ENCODE measurements at places on chromosomes 1 and 21.

GRCh38 chr1:201307760-201308499 is 24.6 kb downstream of the PKP1 start:
- DNase-seq, result peak; percentile 39

GRCh38 chr1:176949033-176949662 is 215.4 kb downstream of the ASTN1 start:
- DNase-seq, result peak; percentile 47

DNA sequence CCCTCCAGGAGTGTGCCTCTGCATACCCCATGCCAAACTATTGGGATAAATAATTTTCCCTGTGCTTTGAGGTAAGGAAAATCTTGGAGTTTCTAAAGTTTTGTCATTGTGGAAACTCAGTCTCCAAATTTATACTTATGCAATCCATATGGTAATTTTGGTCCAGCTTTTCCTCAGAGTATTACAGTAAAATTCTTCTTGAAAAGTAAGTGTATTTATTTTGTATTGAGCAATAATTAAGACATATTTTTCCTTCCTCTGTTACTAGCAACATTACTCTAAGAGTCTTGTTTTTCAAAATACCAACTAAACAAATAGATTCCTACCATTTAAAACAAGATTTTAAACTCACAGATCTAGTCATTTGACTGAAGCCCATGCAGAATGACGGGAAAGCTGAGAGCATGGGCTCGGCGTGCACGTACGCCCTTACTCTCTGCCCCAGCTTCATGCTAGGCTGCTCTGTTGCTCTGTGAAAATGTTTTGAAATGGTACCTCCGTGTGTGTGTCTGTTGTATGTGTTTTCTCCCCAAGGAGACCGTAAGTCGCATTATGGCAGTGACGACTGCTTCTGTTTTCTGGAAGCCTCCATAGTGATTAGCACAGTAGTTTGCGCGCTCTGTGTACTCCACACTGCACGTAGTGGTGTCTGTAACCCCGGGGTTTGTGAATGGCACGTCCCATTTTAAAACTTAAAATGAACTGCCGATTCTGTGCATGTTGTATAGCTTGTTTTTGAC is 165.3 kb downstream of the SDCCAG8 start:
- DNase-seq, result peak; percentile 24

DNA sequence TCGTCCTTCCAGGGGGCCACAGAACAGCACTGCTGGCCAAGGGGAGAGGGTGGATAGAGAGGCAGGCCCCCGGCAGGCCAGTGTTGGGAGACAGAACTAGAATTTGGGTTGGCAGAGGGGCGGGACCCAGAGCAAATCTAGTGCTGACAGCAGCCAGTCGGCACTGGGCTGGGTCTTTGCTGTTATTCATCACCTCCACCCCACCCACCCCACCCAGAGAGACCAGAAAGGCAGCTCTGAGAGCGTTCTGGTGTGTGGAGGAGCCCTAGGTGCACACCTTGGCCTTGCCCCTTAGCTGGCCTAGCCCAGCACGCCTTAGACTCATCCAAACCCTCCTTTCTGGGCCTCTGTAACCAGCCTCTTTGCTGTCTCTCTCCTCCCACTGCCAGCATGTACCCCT is 6.4 kb upstream of the PKP1 start:
- no peak for DNase-seq

DNA sequence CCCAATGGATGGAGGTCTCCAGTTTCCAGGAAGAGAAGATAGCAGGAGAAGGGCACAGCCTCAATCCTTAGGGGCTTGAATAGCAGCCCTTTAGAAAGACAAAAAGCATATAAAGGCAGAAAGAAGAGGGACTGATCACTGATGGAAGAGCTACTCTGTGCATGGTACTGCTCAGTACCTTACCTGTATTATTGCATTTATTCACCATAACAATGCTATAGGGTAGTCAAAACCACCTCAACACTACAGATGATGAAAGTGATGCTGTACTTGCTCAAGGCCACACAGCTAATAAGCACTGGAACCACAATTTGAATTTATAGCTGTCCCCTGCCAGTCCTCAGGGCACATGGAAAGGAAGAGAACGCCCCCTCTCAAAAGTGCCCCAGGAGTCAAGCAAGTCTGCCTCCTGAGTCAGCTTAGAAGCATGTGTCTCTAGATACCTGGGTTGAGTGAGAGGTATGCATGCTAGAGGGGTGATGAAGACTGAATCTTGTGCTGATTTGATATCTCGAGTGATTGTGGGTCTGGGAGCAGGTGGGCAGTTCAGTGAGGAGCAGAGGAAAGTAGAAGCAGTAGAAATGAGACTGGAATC is 13.6 kb downstream of the DDAH1 start:
- no peak for DNase-seq

GRCh38 chr1:202286622-202287097 is 55.1 kb downstream of the UBE2T start:
- peak; percentile 56 for DNase-seq

DNA sequence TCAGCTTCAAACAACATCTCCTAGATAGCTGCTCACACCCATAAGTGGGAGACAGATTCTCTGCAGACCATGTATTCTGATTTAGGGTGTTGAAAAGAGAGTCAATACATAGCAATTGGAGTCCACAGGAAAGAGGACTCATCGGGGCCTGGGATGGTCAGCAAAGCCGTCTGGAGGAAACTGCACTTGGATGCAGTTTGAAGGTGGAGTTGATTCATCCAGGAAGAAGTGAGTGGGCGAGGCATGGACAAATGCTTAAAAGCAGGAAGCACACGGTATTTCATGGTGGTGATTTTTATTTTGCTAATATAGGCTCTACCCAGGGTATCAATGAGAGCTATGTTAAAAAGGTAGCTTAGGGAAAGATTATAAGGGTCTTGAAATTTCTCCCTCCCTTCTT is 36.8 kb upstream of the DIRAS3 start:
- no peak for DNase-seq

DNA sequence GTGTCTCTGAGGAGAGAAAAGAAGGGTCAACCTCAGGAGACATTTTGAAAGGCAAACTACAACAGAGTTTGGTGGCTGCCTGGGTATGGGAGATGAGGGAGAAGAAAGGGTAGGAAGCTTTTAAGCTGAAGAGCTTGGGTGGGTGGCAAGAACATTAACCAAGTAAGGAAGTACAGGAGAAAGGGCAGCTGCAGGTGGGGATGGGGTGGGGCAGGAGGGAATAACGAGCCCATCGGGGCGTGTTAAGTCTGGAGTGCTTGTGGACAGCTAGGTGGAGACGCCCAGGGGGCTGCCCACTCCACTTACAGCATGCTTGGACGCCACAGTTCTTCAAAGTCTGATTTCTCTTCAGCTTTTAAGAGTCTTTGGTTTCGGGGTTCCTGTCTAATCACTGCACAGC is 42.8 kb downstream of the TTC13 start:
- no peak for DNase-seq

DNA sequence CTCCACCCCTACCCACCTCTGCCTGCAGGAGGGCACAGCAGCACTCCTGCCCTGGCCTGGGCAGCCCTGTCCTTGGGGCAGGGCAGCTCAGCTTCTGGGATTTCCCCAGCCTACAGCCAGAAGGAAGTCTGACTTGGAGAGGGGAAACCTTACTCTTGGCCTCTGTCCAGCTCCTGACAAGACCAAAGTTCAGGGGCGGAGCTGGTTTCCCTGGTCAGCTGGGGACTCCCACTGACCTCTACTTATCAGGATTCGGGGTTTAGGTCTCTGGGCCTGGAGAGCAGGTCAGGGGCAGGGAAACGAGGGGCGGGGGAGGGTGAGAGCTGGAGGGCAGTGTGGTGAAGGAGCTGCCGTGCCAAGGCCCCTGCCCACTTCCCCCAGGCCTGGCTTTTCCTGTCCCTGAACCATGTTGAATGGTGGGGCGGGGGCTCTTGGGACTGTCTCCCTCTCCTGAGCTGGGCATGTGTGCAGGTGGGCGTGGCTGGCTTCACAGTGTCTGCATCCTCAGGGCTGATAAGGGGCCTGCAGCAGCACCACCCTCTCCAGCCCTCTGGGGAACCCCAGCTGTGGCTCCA is 16.8 kb upstream of the ETV3 start:
- DNase-seq, result no peak

GRCh38 chr1:18104546-18105100 is 3.0 kb upstream of the IGSF21 start:
- DNase-seq, result peak; percentile 48

GRCh38 chr1:160326418-160326817 is 16.6 kb downstream of the COPA start:
- no peak for DNase-seq

DNA sequence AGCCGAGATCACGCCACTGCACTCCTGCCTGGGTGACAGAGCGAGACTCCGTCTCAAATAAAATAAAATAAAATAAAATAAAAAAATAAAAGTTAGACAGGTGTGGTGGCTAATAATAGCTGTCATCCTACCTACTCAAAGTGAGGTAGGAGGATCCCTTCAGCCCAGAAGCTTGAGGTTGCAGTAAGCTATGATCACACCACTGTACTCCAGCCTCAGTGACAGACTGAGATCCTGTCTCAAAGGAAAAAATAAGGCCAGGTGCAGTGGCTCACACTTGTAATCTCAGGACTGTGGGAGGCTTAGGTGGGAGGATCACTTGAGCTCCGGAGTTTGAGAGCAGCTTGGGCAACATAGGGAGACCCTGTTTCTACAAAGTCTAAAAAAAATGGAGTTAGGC is 18.0 kb downstream of the NOL9 start:
- DNase-seq, result no peak

GRCh38 chr1:54135436-54136120 is 17.2 kb downstream of the CDCP2 start:
- no peak for DNase-seq

DNA sequence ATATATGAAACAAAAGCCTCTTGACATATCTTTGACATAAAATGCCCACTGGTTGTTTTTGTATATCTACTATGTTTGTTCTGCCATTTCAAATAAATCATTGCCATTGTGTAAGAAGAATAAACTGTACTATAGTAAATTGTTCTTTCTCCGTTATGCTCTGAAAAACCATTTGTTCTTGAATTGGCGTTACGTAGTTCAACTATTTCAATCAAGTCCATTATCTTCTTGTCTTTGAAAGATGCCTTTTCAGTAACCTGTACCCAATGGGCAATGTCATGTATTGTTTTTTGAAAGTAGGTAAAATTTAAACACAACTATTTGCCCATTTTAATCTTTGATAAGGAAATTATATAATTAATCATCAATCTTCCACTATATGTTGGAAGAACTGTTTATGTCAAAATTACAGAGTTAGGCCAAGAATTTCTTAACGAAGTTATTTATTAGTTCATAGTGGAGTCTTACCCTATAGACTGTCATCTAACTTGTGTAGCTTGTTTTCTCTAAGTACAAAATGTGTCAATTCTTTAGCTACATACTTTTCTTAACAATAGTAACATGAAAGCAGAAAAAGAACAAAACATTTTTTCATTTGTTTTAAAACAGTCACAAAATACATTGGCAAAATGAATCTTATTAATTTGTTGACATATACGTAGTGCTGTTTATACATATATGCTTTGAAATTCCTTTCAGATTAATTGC is 294.8 kb downstream of the PTPRC start:
- no peak for DNase-seq

GRCh38 chr21:16085421-16085820 is 355.6 kb downstream of the USP25 start:
- DNase-seq, result peak; percentile 20

DNA sequence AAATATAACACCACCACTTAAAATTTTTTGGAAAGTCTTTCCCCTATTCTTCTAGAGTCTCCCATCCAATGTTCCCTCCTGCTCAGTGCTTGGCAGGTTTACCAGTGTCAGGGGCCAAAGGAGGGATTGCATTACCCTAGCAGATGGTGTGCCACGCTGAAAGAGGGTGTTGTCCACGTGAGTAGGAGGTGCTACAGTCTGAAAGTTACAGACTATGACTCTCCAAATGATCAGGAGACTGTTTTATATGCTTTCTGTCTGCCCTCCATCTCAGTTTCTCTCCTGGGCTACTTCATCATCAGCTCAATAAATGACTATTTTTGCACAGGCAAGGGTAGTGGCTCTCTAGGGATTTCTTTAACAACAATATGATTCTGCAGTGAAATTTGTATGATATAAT is 31.3 kb upstream of the ANGPTL7 start:
- peak; percentile 73 for DNase-seq

DNA sequence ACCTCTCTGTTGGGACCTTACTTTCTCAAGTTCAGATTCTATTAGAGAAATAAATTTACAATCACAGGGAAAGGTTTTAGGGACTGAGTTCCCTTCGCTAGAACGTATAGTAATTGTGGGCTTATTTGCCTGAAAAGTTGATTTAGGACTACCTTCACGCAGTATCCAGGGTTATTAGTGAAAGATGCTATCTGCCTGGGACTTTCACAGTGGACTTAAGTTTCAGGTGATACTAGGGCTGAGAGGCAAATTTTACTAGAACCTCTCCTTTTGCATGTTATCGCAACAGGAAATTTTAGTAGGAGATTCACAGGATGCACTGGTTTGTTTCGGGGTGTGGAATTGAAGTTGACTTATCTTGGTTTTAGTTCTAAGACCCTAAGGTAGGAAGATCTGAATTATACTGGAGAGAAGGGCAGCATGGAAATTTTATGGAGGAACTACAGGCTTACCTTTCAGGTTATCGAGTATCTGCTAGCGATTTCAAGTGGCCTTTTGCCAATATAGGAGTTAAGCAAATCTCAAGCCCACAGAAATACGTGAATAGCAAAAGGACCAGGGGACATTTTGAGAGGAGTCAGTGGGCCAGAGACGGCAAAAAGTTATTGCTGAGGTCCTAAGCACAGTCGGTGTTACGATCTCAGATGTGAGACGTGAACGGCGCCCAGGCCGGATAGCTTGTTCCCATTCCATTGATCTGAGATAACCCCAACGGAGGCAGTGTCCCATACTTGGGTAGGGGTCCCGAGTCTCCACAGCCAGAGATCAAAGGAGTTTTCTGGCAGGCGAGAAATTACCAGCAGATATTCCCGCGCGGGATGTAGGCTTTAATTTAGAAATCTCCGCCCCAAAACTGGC is 723 bp upstream of the GNAI3 start:
- DNase-seq, result no peak

DNA sequence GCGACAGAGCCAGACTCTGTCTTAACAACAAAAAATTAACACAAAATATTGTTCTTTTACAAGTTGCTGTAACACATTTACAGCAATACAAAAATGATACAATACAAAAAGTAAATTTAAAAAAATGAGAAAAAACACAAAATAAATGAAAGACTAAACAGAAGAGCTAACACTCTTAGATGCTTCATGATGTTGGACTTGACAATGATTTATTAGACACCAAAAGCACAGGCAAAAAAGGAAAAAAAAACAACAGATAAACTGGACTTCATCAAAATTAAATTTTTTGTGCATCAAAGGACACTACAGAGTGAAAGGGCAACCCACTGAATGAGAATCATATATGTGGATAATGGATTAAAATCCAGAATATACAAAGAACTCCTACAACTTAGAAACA is 16.4 kb downstream of the GATAD2B start:
- DNase-seq, result no peak

- DNase-seq, result no peak
Measured at GRCh38 chr1:156136970-156137483, 16.4 kb upstream of the SEMA4A start.

DNA sequence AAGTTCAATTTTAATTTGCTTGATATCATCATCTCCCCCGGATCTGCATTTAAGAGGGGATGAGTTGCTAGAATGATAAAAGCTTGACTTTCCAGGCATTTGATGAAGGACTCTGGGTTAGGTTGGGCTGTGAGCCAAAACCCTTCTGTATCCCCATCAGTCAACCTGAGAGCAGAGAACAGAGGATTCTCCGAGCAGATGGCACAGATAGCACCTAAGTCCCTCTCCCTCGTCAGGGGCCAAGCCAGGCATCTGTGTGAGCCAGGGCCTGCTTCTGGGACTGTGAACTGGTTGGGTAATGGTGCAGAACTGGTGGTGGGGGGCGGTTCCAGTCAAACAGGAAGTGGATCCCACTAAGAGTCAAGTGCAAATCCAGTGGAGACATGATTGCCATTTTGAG is 205.8 kb downstream of the TNR start:
- DNase-seq, result no peak

GRCh38 chr21:42067531-42068255 is 3.4 kb upstream of the UMODL1 start:
- DNase-seq, result no peak
